Foreskin fibroblast (primary cell): ENCODE measurements at places on chromosomes 2 and 18.

DNA sequence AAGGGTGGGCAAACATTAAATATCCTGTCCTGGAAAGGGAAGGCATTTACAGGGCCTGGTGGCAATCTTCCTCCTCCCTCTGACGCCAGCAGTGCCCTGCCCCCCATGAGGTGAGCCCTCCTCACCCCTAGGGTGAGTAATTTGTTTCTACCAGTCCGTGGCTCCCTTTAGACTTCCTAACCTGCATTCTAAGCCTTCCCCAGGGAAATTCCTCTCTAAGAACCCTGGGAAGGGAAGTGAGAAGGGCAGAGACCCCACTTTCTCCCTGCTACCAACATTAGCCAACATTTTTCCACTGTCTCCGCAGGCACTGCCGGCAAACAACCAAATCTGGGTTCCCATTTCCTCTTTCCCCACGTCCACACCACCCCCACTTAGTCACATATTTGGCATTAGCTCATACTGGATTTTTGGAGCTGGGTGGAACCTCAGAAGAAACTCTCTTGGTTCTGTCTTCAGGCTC is 69.3 kb downstream of the NRP2 start:
- no peak for DNase-seq

GRCh38 chr2:11127761-11128160 is 27.5 kb upstream of the SLC66A3 start:
- no peak for DNase-seq

- no peak for DNase-seq
Measured at GRCh38 chr2:9831670-9832069, 11.6 kb upstream of the TAF1B start.

DNA sequence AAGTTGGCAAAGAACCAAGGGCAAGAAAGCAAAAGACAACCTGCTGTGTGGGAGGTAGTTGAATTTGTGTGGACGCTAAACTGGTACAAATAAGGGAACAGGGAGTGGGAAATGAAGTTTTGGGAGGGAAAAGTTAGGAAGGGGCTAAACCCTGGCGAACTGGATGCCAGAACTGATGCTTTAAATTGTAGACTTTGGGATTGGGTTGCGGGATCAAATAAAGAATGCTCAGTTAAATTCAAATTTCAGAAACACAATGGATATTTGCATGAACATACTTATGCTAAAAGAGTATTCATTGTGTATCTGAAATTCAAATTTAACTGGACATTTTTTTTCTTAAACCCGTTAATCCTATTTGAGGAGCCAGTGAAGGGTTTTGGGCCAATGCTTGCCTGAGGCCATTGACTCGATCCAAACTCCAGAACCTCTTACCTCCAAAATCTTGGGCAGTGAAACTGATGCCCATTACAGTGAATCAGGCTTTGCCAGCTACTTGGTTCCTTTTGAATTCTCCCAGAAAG is 44.2 kb upstream of the YWHAQ start:
- no peak for DNase-seq

DNA sequence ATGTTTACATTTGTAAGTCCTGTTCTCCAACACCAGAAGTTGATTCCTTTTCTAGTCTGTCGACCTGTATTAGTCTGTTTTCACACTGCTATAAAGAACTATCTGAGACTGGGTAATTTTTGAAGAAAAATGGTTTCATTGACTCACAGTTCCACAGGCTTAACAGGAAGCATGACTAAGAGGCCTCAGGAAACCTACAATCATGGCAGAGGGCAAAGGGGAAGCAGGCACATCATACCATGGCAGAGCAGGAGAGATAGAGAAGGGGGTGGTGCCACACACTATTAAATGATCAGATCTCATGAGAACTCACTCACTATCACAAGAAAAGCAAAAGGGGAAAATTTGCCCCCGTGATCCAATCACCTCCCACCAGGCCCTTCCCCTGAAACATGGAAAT is 112.8 kb upstream of the MAP3K20 start:
- peak; percentile 84 for DNase-seq

- DNase-seq, result no peak
Measured at GRCh38 chr18:11826836-11827235, 24.4 kb upstream of the CHMP1B start.

DNA sequence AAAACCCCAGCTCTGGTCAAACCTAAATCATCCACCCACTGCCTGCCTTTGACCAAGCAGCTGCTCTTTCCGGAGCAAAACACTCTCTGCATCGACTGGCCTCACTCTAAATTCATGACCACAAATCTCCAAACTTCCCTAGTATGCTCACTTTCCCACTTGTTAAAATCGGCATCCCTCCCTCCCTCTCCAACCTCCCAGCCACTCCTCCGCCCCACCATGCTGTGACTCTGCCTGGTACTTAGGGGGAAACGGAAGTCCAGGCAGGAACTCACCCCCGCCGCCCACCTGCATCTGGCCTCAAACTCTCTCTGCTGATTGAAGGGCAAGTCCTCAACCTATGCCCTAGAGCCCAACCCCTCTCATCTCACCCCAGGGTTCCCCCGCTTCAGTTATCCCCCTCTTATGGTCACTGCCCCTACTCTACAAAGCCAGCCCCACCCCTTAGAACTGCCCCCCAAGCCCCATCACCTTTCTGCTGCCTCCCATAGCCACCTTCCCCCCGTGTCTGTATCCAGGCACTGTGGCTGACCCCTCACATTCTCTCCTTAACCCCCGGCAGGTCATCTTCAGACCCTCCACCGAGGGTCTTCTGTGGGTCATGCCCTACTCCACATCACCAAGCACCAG is 3.8 kb upstream of the ADRA2B start:
- no peak for DNase-seq

DNA sequence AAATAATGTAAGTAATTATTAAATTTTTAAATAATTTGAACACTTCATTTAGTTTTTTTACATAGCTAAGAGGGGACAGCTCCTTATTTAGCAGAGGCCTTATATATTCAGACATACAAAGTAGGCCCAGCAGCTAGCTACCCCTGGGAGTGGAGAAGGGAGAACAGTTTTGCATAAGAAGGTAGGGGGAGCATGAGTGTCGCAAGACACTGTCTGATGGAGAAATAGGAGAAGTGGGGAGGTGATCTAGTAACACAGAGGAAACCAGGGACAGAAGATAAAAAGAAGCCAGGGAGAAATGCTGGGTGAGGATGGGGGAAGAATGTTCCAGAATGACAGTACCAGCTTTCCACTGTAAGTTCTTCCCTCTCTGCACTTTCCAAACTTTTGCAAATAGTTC is 16.0 kb upstream of the RGPD4 start:
- no peak for DNase-seq

DNA sequence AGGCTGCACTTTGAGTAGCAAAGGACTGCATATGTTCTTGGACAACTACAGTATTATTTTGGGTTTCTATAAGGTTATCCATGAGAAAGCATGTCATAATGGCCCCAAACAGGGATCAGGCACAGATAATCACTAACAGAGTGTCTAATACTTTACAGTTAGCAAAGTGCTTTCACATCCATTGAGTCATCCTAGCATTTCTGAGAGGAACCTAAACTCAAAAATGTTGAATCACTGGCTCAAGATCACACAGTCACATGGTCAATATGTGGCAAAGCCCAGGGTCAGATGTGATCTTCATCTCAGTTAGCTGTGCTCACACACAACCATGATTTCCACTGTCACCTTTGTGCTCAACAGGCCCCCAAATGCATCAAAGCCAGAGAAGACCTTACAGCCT is 156.1 kb upstream of the VRK2 start:
- DNase-seq, result peak; percentile 73

- peak; percentile 47 for DNase-seq
Measured at GRCh38 chr2:27016801-27017325, 15.9 kb upstream of the TMEM214 start.

GRCh38 chr2:235194351-235194750 is 242.5 kb downstream of the SH3BP4 start:
- DNase-seq, result no peak

DNA sequence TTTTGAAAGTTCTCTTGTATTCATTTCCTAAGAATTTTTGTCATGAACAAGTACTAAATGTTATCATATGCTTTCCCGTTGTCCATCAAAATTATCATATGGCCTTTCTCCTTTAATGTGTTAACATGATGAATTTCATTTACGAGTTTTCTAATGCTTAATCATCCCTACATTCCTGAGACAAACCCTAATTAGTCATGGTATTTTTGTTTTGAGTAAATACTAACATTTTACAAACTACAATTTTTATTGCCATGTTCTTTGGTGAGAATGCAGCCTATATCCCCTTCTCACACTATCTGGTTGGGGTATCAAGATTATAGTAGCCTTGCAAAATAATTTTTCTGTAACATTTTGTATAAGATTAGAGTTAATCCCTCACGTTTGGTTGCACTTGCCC is 14.5 kb downstream of the SMAD2 start:
- DNase-seq, result no peak

- no peak for DNase-seq
Measured at GRCh38 chr2:189791338-189792042, 7.2 kb downstream of the PMS1 start.

- peak; percentile 39 for DNase-seq
Measured at GRCh38 chr2:174395969-174396630, 570 bp downstream of the SCRN3 start.

GRCh38 chr2:45964906-45965305 is 313.4 kb downstream of the PRKCE start:
- DNase-seq, result no peak
